Activated T-cell treated with anti-CD3 and anti-CD28 coated beads for 1 hour (primary cell): ENCODE measurements at places on chromosomes 1 and 21.

DNA sequence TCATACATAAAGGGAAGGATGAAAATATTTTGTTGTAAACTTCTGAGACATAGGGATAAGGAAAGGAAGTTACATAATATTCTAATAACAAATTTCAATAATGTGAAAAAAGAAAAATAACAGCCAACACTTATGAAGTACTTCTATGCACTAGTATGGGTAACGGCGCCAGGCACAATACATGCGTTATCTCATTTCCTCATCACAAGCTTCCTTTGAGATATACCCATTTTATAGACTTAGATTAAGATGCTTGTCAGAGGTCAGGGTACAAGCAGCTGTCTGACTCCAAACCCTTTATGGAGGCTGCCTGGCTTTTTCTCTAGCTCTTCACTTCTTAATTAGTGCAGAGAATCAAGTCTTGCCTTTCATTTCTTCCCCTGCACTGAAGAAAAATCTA lies 41.3 kb downstream of the TCP10L start:
- no peak for DNase-seq

- DNase-seq = peak; percentile 30
These were observed 4.2 kb upstream of the ADORA3 start for GRCh38 chr1:111507411-111508201.

DNA sequence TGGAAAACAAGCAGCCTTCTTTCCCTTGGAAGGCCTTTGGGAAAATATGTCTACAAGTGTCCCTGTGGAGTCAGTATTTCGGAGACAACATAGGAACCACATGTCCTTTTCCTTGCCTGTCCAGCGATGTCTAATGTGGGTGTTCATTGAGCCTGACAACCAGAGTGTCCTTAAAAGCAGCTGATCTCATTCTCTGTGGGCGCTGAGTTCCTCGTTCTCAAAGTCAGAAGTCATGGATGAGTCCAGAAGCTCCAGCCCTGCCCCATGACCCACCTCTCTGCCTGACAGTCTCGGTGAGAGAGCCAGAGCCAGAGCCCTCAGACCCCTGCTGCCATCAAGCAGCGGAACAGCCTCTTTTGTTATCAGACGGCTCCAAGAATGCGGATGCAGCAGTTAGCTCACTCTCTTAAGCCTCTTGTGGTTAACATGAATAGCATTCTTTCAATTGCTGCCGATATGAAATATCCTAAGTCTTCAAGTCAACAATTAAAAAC lies 329.2 kb downstream of the TGFB2 start:
- DNase-seq = no peak

GRCh38 chr21:37077403-37077802 lies 4.3 kb downstream of the TTC3 start:
- DNase-seq = no peak
